Stimulated activated CD4-positive, alpha-beta T cell treated with anti-CD3 and anti-CD28 coated beads, Interleukin-12 subunit alpha, Interleukin-12 subunit beta, amount 100 ng/mL, for 4 hours (primary cell): ENCODE measurements at places on chromosomes 4 and X.

GRCh38 chrX:11311706-11312105 lies 18.5 kb downstream of the AMELX start:
- DNase-seq: no peak

GRCh38 chrX:40380655-40381488 lies 199.9 kb upstream of the ATP6AP2 start:
- DNase-seq: no peak

- DNase-seq: no peak
Observed at GRCh38 chr4:15562623-15563022, 92.5 kb downstream of the FBXL5 start.

- no peak for DNase-seq
Observed at GRCh38 chrX:7515681-7516413, 327.1 kb upstream of the VCX start.

DNA sequence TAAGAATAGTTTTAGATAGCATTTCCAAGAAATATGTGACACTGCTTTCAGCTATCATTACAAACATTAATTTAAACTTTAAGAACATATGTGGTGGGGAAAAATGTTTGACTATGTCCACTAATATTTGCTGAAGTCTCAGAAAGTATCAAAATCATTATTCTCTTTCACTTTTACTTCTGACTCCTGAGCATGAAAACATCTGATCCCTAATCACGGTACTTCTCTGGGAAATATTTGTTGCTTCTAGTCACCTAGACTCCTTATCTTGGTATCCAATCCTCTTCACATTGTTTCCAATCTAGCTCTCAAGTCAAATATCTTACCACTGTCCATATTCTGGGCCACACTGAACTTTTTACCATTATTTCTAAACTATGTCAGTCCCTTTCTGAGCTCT lies 10.8 kb downstream of the NUDT6 start:
- no peak for DNase-seq

GRCh38 chrX:127873637-127874036 lies 178.6 kb downstream of the ACTRT1 start:
- DNase-seq: no peak

DNA sequence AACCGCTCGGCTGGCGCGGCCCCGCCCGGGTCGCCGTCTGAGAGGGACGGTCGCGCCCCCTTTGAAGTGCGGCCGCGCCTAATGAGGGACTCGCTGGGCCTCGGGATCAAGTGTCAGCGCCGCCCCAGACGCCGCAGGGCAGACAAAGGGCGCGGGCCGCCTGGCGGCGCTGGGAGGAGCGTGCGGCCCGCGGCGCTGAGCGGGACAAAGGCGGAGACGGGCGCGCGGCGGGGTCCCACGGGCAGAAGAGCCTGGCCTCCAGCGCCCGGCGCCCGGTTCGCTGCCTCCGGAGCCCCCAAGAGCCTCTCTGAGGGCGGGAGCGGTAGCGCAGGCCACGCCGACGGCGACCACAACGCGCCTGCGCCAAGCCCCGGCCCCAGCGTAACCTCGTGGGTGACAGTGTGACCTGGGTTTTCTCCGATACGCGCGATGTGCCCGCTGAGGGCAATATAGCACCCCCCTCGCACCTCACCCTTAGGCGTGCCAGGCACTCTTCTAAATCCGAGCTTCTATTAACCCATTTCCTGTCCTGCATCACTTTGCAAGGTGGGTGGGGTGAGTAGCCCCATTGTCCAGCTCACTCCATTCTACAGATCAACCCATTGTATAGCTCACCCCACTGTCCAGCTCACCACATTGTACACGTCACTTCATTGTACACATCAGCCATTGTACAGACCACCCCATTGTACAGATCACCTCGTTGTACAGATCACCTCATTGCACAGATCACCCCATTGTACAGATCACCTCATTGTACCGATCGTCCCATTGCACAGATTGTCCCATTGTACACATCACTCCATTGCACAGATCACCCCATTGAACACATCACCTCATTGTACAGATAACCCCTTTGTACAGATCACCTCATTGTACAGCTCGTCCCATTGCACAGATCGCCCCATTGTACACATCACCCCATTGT lies 33.7 kb upstream of the STX18 start:
- DNase-seq: peak; percentile 64

DNA sequence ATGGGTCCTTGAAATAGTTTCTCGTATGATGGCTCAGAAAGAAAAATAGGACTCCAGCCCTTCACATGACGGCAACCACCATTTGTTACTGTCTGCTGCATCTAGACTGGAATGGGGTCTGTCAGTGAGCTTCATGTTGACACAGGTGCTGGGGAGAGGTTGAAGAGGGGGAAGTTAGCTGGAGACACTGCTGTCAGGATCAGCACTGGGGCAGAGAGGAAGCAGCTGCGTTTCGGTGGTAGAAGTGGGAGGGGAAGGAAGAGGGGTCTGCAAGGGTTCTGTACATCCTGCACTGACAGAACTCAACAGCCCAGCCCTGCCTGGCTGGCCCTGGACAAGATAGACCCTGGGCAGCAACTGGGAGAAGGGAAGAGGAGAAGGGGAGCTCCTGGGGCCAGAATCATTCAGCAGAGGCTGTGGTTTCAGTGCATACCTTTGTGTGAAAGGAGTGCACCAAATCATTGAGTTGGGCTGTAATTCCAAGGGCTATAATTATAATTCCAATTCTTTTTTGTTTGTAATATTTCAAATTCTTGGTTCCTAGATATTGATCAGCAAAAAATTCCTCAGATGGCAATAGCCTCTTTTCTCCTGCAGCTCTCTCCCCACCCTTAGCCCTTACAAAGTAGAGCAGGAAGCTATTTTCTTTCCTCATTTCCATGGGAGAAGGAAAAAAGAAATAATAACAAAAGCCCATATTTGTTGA lies 119.4 kb upstream of the C1GALT1C1 start:
- no peak for DNase-seq

- DNase-seq: peak; percentile 46
Observed at GRCh38 chrX:51496501-51497291, at the start of gene NUDT11. TSS of gene NUDT11 (minus strand) at chrX:51496592. CDS start at chrX:51496444, 148 bp downstream.

DNA sequence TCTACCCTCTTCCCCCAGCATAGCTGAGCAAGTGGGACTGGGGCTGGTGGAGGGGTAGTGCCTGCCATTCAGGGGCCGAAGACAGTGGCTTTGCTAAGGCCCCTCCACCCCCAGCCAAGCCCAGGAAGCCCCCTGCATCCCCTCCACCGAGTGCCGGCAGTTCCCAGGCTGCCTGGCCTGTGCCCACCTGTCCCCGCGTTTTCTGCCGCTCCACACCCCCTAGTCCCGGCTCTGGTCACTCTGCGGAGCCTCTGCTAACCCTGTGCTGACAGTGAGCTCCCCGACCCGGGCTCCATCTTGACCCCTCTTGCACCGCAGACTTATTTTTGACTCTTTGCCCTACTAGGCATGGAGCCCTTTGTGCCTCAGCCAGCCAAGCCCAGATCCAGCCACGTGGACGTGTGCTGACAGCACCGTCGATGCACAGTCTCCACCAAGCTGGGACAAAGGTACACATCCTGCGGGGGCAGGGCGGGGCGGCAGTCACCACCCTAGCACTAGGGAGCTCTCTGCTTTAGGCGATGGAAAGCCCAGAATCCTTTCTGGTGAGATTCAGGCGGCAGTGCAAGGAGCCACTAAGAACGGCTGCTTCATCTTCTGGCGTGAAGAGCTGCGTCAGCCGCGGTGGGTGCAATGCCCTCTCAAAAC lies 96.6 kb downstream of the PHKA2 start:
- DNase-seq: no peak

DNA sequence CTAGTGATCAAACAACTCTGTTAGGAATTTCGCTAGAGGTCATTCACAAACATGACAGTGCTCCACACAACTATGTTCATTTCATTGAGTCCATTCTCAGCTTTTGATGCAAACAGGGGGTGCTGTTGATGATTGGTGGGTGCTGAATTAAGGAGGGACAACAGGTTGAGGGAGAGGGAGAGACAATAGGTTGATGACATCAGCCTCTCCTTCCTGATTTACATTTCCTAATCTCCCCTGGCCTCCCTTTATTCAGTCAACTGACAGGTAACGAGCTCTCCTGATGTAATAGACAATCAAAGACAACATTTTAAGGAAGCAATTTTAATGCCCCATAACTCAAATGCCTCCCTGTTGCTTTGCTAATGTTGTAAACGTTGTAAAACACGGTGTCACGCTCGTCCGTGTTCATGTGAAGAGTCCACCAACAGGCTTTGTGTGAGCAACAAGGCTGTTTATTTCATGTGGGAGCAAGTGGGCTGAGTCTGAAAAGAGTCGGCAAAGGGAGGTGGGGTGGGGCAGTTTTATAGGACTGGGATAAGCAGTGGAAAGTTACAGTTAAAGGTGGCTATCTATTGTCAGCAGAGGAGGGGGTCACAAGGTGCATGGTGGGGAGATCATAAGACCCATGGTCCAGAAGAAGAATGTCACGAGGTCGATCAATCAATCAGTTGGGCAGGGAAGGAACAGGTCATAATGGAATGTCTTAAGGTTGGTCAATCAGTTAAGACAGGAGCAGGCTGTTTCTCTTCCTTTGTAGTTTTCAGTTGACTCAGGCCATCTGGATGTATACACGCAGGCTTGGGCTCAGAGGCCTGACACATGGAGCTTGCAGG lies 4.8 kb upstream of the GAR1 start:
- DNase-seq: no peak
